ENCODE measurements at places on chromosomes 3 and 15. TPM values are rescaled to one million over a fixed set of nuclear protein-coding genes. Genes with fewer than 3 reads are reported as not detected.

The GOLGA8T gene
- total RNA-seq: not detected

The NR1I2 gene
- 0.07 TPM for total RNA-seq

GRCh38 chr3:7095116-7095515 is 234.2 kb downstream of the GRM7 start:
- DNase-seq: no peak

DNA sequence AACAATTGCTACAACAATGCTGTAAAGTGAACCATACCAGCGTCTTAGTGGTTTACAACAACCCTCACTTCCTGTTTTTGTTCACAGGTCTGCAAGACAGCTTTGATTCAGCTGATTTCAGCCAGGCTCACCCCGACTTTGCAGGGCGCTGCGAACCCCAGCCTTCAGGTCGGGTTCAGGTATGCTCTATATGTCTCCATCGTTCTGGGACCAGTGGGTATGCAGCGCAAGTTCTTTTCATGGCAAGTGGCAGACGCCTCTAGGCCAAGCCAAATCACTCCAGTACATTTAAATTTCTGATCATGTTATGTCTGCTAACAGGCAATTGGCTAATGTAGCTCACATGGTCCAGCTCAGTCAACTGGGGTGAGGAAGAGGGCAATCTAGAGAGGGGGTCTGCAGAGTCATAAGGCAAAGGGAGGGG is 52.4 kb upstream of the RGMA start:
- DNase-seq: no peak

Data from HCT116 (cell line).